ENCODE measurements at places on chromosomes 1 and 21.
A peak's percentile ranks its signal among the peaks of the same experiment; 100 is the strongest.

GRCh38 chr1:53576381-53576801 lies 117.2 kb downstream of the DMRTB1 start:
- DNase-seq = no peak

DNA sequence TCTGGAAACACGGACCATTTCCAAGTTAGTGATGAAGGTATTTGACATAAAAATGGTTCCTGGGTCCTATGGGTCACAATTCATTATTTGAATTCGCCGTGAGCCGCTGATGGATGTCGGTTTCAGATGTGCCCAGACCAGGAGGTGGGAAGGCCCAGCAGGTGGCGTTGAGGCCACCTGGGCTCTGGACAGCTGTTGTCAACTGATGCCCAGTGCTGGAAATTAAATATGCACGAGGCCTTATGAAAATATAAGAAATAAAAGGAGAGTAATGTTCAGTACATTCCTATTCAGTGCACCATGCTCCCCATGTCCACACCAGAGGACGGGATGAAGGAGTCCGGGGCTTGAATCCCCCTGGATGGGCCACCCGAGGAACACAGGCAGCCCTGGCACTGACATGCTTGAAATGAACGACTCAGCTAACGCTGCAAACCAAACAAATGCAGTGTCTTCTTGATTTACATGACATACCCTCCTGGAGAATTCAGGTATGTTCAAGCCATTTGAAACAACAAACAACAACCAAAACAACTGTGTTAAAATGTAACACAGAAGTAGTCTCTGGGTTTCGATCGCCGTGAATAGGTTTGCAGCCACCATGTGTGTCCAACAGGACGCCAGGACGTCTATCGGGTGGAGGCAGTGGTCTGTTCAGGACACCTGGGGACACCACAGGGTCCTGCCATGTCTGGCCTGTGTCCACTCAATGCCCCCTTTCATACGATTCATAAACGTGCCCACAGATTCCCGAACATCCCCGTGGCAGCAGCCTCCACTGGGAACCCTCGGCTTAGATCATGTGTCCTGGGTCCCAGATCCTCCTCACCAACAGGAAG lies 6.1 kb downstream of the TFF3 start:
- DNase-seq = no peak

GRCh38 chr1:235399661-235400060 lies 32.4 kb downstream of the TBCE start:
- no peak for DNase-seq

DNA sequence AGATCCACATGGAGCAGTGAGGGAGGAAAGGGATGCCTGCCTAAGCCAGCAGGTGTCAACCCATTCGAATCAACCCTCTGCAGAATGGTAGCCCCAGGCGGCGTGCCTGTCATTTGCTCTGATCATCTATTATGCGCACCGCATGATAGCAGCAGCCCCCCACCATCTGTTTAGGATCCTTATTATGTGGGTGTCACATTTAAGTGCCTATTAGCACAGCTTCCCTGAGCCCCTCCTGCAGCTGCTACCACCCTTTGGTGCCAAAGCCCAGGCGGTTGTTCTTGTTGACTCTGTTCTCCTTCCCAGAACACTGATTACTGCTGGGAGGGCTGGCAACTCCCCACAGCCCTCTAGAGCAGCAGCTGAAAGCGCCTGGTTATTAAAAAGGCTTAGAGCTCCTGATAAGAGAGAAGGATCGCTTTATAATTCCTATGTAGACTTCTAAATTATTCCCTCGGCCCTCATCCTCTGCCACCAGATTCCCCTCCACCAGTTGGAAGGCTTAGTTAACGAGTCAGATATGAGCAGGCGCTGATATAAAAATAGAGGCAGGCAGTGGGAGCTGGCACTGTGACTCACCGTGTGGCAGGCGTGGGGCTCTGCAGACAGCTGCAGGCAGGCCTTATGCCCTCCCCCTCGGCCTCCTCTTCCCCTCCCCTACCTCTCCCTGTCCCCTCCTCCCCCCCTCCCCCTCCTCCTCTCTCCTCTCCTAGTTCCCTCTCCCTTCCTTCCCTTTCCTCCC lies 23.0 kb downstream of the ACTA1 start:
- DNase-seq = peak; percentile 73

- no peak for DNase-seq
Measured at GRCh38 chr21:42190486-42190863, 28.5 kb upstream of the ABCG1 start.

DNA sequence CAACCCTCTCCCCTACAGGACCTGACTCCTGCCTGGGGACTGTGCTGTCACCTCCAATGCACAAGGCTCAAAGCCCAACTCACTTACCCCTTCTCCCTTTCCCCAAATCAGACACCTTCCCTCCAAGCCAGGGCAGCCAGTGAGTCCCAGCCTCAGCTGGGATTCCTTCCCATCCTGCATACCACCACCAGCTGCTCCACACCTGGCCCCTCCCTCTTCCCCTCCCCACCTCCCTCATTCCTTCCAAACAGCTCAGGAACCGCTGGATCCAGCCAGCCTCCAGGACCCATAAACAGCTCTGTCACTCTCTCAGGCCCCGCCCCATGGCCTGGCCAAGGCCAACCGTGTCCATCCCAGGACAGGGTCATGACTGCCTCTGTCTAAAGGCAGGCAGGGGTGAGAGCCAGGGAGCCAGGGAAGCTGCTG lies 41.4 kb downstream of the ACOT7 start:
- DNase-seq = no peak

- no peak for DNase-seq
Measured at GRCh38 chr1:31239653-31240241, at the start of gene NKAIN1. Gene NKAIN1 (minus strand): TSS chr1:31239887. CDS start chr1:31239547, 340 bp downstream.

- DNase-seq = no peak
Measured at GRCh38 chr1:1361982-1362423, 3.6 kb upstream of the MXRA8 start.

- DNase-seq = no peak
Measured at GRCh38 chr1:17184822-17185484, 20.0 kb upstream of the PADI1 start.

DNA sequence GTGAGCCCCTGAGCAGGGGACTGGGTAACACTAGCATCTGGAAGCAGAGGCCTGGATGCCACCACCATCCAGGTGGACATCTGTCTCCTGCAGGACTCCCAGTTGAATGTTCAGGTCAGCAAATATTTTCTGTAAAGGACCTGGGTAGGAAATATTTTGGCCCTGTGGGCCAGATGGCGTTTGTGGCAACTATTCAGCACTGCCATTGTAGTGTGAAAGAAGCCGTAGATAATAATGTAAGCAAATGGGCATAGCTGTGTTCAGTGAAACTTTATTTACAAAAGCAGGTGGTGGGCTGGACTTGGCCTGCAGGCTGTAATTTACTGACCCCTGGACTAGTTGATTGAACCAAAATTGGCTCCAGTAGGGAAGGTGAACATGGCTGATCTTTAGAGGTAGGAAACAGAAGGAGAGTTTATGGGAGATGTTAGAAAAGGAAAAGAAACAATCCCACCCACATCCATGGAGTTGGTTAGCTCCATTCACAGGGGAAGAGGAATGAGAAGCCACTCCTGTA lies 20.0 kb upstream of the CD101 start:
- DNase-seq = no peak

All from GOT3 (cell line).